ENCODE measurements at places on chromosomes 1 and 21. TPM values are rescaled to one million over a fixed set of nuclear protein-coding genes. Genes with fewer than 3 reads are reported as not detected.

- no peaks in the 10 kb centered on the region for H3K27me3 ChIP-seq
- H3K27ac ChIP-seq = no peak overlapping the region
- no peaks in the 10 kb centered on the region for H3K36me3 ChIP-seq
- DNase-seq = no peak
- no peak overlapping the region for H3K4me3 ChIP-seq
- H3K4me1 ChIP-seq = no peaks in the 10 kb centered on the region
Measured at GRCh38 chr1:48873944-48874343, 97.3 kb upstream of the BEND5 start.

REN gene
- total RNA-seq = not detected

FLG2 gene
- total RNA-seq = not detected

DNA sequence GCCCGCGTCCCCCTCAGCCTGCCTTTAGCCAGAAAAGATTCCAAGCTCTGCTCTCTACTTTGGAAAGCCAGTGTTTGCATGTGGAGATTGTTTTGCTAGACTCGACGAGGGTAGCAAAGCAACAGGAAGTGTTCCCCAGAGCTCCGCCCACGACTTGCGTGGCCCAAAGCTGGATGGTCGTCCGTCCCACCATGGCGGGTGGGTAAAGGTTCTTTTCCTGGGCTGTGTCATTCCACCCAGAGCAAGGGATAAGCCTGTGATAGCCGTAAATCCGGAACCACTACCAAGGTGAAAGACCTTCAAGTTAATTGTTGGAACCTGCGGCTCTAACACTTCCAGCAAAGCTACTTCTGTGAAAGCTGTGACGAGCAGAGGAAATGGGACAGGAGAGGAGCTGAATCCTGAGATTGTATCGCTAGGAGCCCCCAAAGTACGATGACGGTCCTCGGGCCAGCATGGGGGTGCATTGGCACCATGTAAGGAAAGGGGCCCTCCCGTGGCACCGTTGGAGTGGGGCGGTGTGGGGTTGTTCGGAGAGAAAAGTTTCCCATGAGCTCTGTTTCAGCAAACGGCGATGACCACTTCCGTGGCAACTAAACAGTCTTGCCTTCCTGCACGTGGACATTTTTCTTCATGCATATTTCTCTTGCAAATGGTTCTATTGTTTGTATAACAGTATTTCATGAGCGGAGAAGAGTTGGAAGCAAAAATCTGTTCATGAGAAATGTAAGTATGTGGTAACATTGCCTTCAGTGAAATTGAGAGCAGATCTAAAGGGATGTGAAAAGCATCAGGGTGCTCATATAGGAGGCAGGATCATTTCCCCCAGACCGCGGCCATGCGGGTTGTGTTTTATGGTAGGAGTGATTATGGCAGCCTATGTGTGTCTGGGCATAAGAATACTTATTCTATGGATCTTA is 8.4 kb downstream of the MX2 start:
- H3K4me1 ChIP-seq = peaks cover 54% of the 10 kb centered on the region
- peak; percentile 48 for DNase-seq
- H3K27ac ChIP-seq = peak overlapping the region; percentile 76
- peaks cover 30% of the 10 kb centered on the region for H3K36me3 ChIP-seq

- H3K4me1 ChIP-seq = peaks cover 13% of the 10 kb centered on the region
- DNase-seq = no peak
- H3K27ac ChIP-seq = no peak overlapping the region
- no peak overlapping the region for H3K4me3 ChIP-seq
- no peaks in the 10 kb centered on the region for H3K27me3 ChIP-seq
Measured at GRCh38 chr1:154474802-154475201, 27.2 kb upstream of the TDRD10 start.

DNA sequence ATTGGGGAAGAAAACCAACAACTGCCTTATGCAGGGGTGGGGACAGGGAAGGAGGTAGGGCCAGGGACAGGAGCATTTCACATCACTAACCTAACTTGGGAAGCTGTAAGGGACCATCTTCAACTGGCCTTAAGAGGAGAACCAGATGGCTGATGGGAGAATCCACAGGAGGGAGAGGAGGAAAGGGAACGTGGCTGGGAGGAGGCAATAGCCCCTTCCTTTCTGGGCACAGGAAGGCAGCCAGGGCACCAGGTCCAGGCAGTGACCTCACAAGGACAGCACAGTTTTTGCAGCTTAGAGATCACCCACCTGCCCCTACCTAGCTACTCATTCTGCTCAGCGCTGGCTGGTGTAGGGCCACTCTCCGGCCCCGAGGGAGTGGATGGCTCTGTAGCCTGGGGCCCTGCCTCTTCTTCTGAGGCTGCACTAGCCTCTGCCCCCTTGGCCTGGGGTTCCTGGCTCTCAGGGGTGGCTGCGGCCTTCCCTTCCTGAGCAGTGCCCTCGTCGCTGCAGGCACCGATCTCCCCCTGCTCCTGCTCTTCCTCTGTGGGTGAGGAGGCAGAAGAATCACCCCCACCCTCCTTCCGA is 1.7 kb downstream of the MARCKSL1 start:
- peak overlapping the region; percentile 41 for H3K27ac ChIP-seq
- H3K36me3 ChIP-seq = peaks cover 35% of the 10 kb centered on the region
- peak overlapping the region; percentile 75 for H3K4me3 ChIP-seq
- no peak for DNase-seq

MAP10 gene
- total RNA-seq = 1.4 TPM

DNA sequence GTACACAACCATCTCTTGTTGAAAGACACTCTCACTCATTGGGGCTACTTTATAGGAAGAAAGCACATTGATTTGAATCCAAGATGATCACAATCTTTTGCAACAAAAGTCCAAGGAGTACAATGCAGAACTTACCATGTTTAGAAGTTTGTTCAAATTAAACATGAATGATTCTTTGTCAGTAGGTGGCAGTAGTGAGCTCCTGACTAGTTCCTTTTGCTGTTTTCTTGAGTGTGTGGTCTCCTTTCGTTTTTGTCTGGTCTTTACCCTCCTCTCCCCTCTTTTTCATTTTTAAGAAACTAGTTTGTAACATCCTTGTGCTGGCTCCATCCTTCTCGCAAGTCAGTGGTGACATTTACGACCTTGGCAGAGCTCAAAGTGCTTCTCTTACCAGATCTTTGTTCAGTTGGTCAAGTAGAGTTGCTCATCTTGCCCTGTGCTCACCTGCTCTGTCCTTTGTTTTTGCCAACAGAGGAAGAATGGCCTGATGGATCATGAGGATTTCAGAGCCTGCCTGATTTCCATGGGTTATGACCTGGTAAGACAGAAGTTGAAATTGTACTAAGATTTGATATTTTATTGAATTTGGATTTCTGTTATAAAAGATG is 35.7 kb upstream of the MTR start:
- H3K4me3 ChIP-seq = no peak overlapping the region
- H3K36me3 ChIP-seq = no peaks in the 10 kb centered on the region
- H3K4me1 ChIP-seq = no peaks in the 10 kb centered on the region
- H3K27me3 ChIP-seq = no peaks in the 10 kb centered on the region

LRRC7 gene
- total RNA-seq = 2.7 TPM

KDF1 gene
- total RNA-seq = 2.8 TPM

PTGER3 gene
- total RNA-seq = 0.10 TPM

PLEKHA6 gene
- total RNA-seq = 0.38 TPM

- no peak overlapping the region for H3K4me3 ChIP-seq
- no peaks in the 10 kb centered on the region for H3K36me3 ChIP-seq
- peaks cover 13% of the 10 kb centered on the region for H3K27me3 ChIP-seq
- H3K27ac ChIP-seq = no peak overlapping the region
Measured at GRCh38 chr1:110207831-110208230, 2.3 kb upstream of the KCNC4 start.

GRCh38 chr1:176643536-176643935 is 180.6 kb downstream of the PAPPA2 start:
- H3K4me3 ChIP-seq = no peak overlapping the region
- no peaks in the 10 kb centered on the region for H3K27me3 ChIP-seq
- no peaks in the 10 kb centered on the region for H3K4me1 ChIP-seq
- H3K27ac ChIP-seq = no peak overlapping the region

BCAN gene
- not detected for total RNA-seq

DNA sequence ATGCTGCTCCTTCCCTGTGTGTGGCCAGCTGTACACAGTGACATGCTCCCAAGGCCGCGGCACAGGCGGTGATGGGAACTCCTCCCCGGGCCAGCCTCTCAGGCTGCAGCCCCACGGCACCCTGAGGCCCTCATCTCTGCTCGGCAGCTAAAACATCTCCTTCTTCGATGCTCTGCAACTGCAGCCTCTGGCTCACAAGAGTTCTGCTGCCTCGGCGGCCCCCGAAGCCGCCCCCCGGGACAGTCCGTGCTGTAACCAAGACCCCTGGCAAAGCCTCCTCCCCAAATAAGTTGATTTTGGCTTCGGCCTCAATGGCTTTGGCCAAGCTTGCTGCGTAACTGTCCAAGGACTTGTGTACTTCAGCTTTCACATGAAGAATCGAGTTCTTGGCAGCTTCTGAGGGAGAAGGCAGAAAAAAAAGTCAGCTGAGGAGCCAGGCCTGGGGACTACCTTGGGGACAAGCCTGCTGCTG is 51.3 kb downstream of the GPR161 start:
- H3K27ac ChIP-seq = no peak overlapping the region
- H3K36me3 ChIP-seq = no peaks in the 10 kb centered on the region
- H3K4me1 ChIP-seq = peaks cover 6% of the 10 kb centered on the region
- no peak for DNase-seq
- H3K27me3 ChIP-seq = no peaks in the 10 kb centered on the region

FMO5 gene
- 0.96 TPM for total RNA-seq

PRKAA2 gene
- not detected for total RNA-seq

- H3K27ac ChIP-seq = no peak overlapping the region
- no peaks in the 10 kb centered on the region for H3K36me3 ChIP-seq
- H3K4me3 ChIP-seq = no peak overlapping the region
Measured at GRCh38 chr1:223538981-223539380, 126.5 kb downstream of the CAPN8 start.

PDE9A gene
- 11.5 TPM for total RNA-seq

GRCh38 chr21:43609501-43610340 is 49.6 kb downstream of the HSF2BP start:
- no peaks in the 10 kb centered on the region for H3K4me1 ChIP-seq
- no peak for DNase-seq
- H3K27ac ChIP-seq = no peak overlapping the region

DNA sequence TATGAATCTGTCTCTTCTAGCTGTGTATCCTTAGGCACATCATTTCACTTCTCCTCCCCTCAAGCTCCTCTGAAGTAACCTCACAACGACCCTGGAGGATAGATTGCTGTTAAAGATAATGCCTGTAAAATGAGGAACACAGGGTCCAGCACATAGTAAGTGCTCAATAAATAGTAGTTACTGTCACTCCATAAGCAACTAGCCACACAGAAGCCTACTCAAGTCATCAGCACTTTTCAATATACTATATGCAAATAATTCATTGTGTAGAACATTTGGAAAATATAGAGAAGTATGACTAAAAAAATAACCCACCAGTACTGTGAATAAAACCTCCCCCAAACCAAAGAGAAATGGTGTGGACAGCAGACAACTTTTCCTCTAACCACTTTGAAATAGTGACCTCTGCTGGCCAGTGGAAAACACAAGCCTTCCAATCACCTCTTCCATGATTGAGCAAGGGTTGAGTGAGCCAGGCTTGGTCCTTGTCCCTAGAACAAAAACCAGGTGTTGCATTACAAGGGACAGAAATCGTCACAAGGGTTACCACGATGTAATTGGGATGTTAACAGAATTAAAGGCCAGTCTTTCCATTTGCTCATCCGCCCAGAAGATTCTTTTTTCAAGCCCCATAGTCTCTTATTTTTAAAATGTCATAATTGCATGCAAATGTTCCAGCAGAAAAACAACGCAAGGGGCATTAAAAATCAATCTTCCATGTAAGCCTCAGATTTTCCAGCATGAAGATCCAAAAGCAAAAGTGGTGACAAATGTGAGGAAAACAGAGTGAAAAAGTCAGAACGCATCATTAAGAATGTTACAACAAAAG is 15.7 kb upstream of the GLIS1 start:
- no peaks in the 10 kb centered on the region for H3K4me1 ChIP-seq
- DNase-seq = no peak
- H3K27me3 ChIP-seq = no peaks in the 10 kb centered on the region
- no peak overlapping the region for H3K4me3 ChIP-seq
- H3K36me3 ChIP-seq = no peaks in the 10 kb centered on the region

DNAJC6 gene
- total RNA-seq = 2.4 TPM

- H3K4me1 ChIP-seq = peaks cover 21% of the 10 kb centered on the region
- no peaks in the 10 kb centered on the region for H3K27me3 ChIP-seq
- DNase-seq = no peak
- H3K4me3 ChIP-seq = no peak overlapping the region
Measured at GRCh38 chr1:91806181-91806768, 79.7 kb downstream of the TGFBR3 start.

- no peak for DNase-seq
- H3K36me3 ChIP-seq = no peaks in the 10 kb centered on the region
- H3K27me3 ChIP-seq = no peaks in the 10 kb centered on the region
- no peaks in the 10 kb centered on the region for H3K4me1 ChIP-seq
- no peak overlapping the region for H3K4me3 ChIP-seq
Measured at GRCh38 chr1:175070818-175071217, 3.2 kb downstream of the TNN start.
